Central memory CD8-positive, alpha-beta T cell (primary cell): ENCODE measurements at places on chromosomes 12 and 14.
A peak's percentile ranks its signal among the peaks of the same experiment; 100 is the strongest.

DNA sequence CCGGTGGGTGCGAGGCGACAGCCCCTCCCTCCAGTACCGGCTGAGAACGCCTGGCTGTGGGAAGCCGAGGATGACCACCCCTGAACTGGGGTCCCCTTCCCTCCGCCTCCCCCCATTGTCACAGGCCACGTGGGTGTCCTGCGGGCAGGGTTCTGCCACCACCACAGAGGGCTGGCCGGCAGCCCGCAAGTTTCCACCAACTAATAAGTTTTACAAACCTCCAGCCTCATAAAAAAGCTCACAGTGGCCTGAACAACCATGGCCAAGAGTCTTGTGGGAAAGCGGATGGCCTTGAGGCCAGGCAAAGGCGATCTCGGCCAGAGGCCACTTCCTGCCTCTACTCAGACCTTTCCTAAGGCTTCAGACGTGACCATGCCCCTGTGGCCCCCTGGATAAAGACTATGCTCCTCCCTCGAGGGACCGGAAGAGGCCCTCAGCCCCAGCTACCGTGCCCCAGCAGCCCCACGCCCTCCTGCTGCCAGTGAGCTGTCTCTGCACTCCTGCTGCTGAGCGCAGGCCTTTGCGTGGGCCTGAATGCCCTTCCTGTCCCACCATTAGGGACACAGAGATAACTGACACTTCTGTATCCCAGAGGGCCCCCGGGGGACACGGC is 46.1 kb upstream of the DLK1 start:
- no peak overlapping the region for H3K27ac ChIP-seq
- no peaks in the 10 kb centered on the region for H3K4me1 ChIP-seq
- no peak overlapping the region for H3K4me3 ChIP-seq
- H3K27me3 ChIP-seq, result peaks cover 10% of the 10 kb centered on the region

GRCh38 chr12:119100933-119101332 is 77.8 kb upstream of the HSPB8 start:
- no peak overlapping the region for H3K27ac ChIP-seq

DNA sequence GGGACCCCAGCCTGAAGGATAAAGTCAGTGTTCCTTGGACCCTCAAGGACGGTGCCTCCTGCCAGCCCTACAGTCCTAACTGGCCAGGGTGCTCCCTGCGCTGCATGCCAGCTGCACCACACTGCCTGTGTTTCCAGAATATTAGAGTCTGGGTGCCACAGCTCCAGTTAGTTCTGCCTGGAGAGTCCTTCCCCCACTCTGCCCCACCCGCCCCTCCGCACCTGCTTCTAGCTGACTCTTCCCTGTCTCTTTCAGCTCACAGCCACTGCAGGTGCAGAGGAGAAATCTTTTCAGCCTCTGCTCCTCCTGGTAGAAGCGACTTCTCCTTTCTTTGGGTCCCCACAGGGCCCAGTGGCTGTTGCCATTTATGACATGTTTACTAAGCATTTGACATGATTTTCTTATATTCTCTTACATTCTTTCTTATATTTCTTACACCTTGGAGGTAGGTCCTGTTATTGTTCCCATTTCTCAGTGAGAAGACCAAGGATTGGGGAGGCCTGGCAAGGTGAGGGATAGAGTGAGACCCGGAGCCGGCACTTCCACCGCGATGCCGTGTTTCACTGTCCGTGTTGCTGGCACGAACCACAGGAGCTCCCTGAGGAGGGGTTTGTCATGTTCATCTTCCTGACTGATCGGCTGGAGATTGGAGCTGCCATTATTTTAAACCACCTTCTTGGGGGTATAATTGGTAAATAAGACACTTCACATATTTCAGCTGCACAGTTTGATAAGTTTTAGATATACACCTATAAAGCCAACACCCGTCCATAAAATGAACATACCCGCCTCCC is 29.4 kb downstream of the SYNE3 start:
- H3K27ac ChIP-seq, result peak overlapping the region; percentile 50
- DNase-seq, result no peak
- no peak overlapping the region for H3K4me3 ChIP-seq
- H3K27me3 ChIP-seq, result no peaks in the 10 kb centered on the region
- H3K4me1 ChIP-seq, result peaks cover 50% of the 10 kb centered on the region

DNA sequence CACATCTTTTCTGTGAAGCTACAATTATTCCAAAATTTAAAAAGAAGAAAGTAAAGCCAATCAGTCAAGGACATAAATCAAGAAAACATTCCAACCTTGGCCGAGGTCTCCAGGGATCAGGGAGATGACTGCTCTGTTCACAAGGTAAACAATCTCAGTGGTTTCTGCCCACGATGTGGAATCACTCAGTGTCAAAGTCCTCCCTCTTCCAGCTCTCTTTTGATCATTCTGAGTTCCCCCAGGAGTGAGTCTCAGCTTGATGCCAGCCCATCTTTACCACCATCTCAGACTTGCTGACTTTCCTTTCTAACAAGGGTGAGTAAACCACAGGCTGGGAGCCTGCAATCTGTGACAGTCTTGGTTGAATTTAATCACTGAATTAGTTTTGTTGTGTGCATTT is 4.8 kb upstream of the SERPINA9 start:
- H3K27me3 ChIP-seq, result peaks cover 28% of the 10 kb centered on the region
- no peaks in the 10 kb centered on the region for H3K36me3 ChIP-seq
- DNase-seq, result no peak
- no peak overlapping the region for H3K4me3 ChIP-seq

DNA sequence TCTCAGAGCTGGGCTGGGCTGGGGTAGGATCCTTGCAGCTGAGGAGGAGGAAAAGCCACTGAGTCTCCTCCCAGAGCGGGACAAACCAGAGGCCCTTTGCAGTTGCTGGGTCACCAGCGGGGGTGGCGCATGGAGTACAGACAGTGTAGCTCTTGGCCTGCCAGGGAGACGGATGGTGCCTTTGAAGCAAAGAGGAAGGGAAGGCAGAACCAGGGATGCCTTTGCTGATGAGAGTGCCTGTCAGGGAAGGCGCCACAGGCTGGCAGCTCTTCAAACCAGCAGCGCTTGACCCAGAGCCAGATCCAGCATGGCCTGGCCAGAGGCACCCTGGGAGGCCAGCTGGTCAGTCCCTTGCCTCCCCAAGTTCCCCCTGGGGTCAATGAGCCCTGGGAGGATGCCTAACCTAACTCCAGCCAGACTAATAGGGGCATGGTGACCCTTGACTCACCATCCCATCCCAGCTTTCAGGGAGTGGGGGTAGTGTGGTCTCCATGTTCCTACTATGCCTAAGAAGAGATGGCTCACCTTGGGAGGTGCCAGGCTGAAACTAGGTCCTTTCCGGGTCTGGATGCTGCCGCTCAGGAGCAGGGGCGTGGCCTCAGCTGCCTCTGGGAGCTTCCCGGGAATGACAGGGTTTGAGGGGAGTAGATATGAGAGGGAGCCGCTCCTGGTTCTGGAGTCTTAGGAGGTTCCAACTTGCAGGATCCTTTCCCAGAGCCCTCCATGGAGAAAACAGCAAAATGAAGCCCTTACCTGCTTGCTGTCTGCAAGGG is 19.8 kb downstream of the VASH1 start:
- DNase-seq, result no peak
- H3K27ac ChIP-seq, result no peak overlapping the region
- H3K4me1 ChIP-seq, result peaks cover 12% of the 10 kb centered on the region
- H3K4me3 ChIP-seq, result no peak overlapping the region
- H3K36me3 ChIP-seq, result peaks cover 5% of the 10 kb centered on the region

- DNase-seq, result no peak
- peak overlapping the region; percentile 91 for H3K4me3 ChIP-seq
- H3K27ac ChIP-seq, result peak overlapping the region; percentile 98
- H3K27me3 ChIP-seq, result no peaks in the 10 kb centered on the region
Observed at GRCh38 chr12:68809190-68810026, 1.4 kb downstream of the MDM2 start.

DNA sequence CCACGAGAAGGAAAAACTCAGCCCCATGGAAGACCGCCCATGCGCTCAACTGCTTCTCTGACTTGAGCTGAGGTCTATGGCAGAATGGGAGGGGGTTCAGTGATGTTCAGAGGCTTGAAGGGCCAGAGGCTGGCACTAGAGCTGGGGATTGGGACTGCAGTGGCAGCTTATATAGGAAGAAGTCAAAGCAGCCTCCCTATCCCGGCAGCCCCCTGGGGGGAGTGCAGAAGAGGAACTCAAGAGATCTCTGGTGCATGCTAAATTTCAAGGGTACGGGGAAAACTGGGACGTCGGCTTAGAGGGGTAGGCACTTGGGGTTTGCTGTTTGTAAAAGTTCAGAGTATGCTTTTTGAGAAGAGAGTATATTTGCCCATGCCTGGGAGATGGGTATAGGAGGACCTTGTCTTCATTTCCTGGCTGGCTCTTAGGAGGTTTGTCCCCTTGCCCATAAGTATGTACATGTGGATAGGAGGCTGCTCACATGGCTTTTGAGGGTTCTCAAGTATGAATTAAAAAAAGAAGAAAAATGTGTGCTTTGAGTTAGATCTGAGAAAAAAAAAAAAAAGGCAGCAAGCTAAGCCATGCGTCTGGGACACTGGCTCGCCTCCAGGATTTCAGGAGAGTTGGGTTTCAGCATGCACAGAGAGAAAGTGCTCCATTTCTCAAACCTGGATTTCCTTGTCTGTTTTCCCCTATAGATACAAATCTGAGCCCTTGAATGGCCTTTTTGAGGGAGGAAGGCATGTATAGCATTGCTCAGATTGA is 3.2 kb upstream of the MEG3 start:
- DNase-seq, result no peak
- H3K4me1 ChIP-seq, result peaks cover 9% of the 10 kb centered on the region
- no peaks in the 10 kb centered on the region for H3K36me3 ChIP-seq
- H3K27me3 ChIP-seq, result peaks cover 62% of the 10 kb centered on the region
- no peak overlapping the region for H3K27ac ChIP-seq
- H3K4me3 ChIP-seq, result no peak overlapping the region

- H3K27ac ChIP-seq, result no peak overlapping the region
- DNase-seq, result no peak
- no peaks in the 10 kb centered on the region for H3K4me1 ChIP-seq
- no peaks in the 10 kb centered on the region for H3K27me3 ChIP-seq
Observed at GRCh38 chr12:100986595-100987547, 192.3 kb downstream of the ANO4 start.

DNA sequence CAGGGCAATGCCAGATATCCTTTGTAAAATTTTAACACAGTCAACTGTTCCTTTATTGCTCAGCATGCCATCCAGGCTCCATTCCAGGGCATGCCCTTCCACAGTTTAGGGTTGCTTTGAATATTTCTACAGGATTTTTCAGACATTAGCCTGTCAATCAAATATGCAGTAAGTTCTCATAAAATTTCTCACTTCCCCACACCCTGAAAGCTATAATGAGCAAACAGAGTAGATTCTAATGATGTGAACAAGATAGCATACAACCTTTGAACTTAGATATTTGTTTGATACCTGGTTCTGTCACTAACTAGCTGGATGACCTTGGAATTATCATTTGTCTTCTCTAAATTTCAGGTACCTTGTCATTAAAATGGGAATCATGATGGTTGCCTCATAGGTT is 251.2 kb downstream of the SYT1 start:
- no peak overlapping the region for H3K27ac ChIP-seq
- no peaks in the 10 kb centered on the region for H3K4me1 ChIP-seq
- no peaks in the 10 kb centered on the region for H3K27me3 ChIP-seq
- no peak for DNase-seq

DNA sequence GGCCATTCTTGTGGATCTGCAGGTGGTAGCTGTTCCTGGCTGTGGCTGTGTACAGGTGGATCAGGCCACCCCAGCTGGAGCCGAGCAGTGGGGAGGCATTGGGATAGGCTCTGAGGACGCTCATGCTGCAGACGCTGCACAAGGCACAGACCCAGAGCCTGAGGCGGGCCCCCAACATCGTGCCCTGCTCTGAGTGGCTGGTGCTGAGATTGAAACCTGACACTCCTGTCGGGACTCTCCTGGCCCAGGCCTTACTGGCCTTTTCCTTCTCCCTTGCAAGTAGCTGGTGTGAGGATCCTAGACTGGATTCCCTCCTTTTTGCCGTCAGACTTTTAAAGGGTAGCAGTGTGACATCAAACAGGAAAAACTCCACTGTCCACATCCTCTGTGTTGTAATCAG is at the start of gene FGF23:
Gene FGF23 (minus strand): TSS at position 308 of the 400 bp plus-strand sequence. CDS start 130 bp downstream, at position 178.
- no peak within 1 kb of the TSS for H3K4me3 ChIP-seq
- peaks cover 75% of the 10 kb centered on the region for H3K27me3 ChIP-seq
- no peaks in the 10 kb centered on the region for H3K36me3 ChIP-seq
- H3K27ac ChIP-seq, result no peak within 1 kb of the TSS
- DNase-seq, result no peak
- H3K4me1 ChIP-seq, result no peaks in the 10 kb centered on the region

DNA sequence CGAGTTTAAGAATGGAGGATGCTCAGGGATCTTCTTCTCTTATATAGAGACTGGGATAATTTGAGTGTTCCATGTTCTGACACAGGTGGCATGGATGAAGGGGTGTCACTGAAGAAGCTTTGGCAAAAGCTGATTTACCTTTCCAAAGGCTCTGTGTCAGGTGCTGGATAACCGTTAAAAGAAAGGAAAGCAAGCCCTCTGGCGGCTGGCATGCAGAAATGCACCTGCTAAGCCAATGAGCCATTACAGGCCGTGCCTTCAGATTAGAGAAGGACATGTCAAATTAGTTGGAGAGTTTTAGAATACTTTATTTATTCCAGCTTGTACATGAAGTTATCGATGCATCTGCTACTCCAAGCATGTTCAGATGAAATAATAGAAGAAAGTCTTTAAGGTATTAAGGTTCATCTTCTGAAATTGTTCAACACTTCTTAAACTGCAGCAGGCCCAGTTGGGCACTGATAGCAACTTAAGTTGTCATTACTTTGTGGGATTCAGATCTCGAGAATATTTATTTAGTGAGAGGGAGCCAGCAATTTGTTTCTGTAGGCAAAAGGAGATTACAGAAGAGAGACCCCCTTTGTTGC is 678.2 kb downstream of the NRXN3 start:
- no peak overlapping the region for H3K4me3 ChIP-seq
- no peaks in the 10 kb centered on the region for H3K4me1 ChIP-seq

DNA sequence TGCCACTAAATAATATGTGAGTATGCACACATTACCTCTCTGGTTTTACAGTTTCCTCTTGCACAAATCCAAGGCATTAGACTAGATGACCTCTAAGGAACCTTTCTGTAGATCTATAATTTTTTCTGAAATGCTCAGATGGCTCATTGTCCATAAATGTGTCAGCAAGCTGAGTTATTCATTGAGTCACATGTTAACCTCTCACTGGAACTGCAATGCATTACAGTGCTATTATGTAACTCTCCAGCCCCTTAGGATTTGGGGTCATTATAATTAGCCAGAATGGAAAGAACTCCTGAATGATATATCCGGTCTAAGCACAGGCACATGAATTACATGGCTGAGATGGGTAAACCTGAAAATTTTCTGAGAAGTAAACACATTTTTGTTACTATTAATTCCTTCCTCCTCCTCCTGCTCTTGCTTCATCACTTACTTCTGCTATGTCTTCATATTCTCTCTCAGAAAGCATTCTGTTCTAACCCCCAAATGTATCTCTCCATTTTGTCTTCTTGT is 20.3 kb upstream of the DRAM1 start:
- no peak overlapping the region for H3K4me3 ChIP-seq
